Stimulated activated CD4-positive, alpha-beta T cell treated with anti-CD3 and anti-CD28 coated beads, Interleukin-15, amount 100 ng/mL, for 1 hour (primary cell): ENCODE measurements at places on chromosomes 6 and 20.

DNA sequence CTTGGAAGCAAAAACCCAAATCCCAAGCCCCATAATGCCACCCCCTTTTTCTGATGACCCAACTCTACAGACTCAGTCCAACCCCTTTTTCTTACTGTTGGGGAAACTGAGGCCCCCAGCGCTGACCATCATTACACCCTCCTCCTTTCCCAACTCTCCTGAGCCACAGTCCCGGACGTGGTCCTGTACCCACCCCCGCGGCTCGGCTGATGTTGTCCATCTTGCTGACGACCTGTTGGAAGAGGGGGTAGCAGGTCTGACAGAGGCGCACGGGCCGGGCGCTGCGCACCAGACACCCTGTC lies 533 bp downstream of the OSTM1 start:
- DNase-seq = no peak

DNA sequence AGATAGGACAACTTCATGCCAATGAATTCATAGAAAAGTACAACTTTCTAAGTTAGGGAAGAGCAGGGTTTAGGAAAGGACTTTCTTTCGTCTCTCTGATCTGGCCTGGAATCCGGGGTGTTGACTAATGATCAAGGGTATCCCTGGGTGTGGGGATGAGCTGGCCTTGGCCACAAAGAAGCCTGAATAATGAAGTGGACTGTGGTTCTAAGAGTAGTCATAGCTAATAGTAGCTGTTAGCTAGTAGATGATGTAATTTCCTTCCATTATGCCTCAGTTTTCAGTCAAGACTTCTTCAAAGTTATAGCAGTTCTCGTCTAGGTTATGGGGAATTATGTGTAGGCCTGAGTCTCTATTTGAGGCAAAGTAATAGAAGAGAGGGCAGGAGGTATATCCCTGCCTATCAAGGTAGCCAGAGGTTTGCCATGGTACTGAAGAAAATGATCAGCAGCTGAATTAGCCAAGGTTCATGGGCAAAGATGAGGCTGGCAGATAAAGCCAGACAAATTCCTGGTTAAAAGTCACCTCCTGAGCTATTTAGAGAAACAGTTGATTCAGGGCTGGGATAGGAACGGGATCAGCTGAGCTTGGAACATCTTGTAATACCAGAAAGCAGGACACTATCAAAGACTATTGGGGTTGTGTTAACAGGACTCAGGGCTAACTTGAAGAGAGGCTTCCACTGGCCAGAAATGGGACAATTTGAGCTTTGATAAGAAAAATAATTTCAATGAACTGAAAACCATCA lies 18.7 kb upstream of the TRPC4AP start:
- no peak for DNase-seq

DNA sequence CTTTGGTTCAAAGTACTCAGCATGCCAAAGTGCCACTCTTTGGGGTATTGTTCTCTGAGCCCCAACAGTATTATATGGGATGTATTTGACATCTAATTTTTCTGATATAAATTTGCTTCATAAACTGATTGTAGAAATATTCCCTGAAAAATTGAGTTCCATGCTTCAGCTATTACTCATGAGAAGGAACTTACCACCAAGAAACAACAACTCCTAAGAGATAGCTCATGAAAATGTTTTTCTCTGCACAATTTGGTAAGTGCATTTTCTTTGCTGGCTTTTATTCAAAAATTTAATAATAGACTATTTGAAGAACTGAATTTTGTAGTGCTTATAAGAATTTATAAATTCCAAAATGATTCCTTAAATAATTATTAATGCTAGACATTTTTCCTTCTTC lies 12.8 kb upstream of the TPD52L1 start:
- DNase-seq = no peak

- DNase-seq = no peak
These were observed 2.2 kb downstream of the C20orf204 start for GRCh38 chr20:64038224-64038564.

GRCh38 chr6:88804701-88805100 lies 158.7 kb downstream of the RNGTT start:
- no peak for DNase-seq

- DNase-seq = no peak
These were observed 154.7 kb downstream of the JARID2 start for GRCh38 chr6:15400572-15401004.

DNA sequence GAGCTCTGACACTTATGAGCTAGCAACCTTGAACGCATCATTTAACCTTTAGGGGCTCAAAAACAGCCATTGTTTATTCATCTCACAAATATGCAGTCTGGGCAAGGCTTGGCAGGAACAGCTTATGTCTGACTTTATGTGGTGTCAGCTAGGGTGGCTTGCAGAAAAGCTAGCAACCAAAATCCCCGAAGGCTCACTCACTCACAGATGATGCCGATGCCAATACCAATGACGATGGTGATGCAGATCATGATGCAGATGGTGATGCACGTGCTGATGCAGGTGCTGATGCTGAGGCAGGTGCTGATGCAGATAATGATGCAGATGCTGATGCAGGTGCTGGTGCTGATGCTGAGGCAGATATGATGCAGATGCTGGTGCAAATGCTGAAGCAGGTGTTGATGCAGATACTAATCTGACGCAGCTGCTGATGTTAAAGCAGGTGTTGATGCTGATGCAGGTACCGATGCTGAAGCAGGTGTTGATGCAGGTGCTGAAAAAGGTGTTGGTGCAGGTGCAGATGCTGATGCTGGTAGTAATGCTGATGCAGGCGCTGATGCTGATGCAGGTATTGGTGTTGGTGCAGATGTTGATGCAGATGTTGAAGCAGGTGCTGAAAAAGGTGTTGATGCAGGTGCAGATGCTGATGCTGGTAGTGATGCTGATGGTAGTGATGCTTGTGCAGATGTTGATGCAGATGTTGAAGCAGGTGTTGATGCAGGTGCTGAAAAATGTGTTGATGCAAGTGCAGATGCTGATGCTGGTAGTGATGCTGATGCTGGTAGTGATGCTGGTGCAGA lies 195.6 kb downstream of the NFATC2 start:
- no peak for DNase-seq

DNA sequence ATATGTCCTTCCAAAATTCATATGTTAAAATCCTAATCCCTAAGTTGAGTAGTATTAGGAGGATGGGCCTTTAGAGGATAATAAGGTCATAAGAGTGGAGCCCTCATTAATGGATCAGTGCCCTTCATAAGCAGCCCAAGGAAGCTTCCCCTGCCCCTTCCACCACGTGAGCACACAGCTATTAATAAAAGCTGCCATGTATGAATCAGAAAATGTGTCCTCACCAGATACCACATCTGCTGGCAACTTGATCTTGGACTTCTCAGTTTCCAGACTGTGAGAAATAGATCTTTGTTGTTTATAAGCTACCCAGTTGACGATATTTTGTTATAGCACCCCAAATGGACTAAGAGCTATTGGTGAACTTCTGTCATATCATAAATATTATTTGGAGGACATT lies 207.7 kb upstream of the HDDC2 start:
- DNase-seq = no peak

- DNase-seq = no peak
These were observed 32.1 kb downstream of the KIAA1755 start for GRCh38 chr20:38228436-38228835.

GRCh38 chr6:51292659-51293058 lies 474.0 kb downstream of the TFAP2B start:
- no peak for DNase-seq

- DNase-seq = no peak
These were observed 17.9 kb downstream of the CARMIL1 start for GRCh38 chr6:25297039-25297441.

DNA sequence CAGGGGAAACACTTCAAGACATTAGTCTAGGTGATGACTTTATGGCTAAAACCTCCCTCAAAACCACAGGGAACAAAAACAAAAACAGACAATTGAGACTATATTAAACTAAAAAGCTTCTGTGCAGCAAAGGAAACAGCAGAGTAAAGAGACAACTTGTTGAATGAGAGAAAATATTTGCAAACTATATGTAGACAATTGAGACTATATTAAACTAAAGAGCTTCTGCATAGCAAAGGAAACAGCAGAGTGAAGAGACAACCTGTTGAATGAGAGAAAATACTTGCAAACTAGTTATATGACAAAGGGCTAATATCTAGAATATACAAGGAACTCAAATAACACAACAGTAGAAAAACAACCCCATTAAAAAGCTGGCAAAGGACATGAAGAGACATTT lies 136.4 kb downstream of the IBTK start:
- no peak for DNase-seq

- DNase-seq = no peak
These were observed 643.2 kb upstream of the NOX3 start for GRCh38 chr6:156098839-156099238.

GRCh38 chr6:64084185-64084663 lies 448.6 kb downstream of the PHF3 start:
- no peak for DNase-seq

DNA sequence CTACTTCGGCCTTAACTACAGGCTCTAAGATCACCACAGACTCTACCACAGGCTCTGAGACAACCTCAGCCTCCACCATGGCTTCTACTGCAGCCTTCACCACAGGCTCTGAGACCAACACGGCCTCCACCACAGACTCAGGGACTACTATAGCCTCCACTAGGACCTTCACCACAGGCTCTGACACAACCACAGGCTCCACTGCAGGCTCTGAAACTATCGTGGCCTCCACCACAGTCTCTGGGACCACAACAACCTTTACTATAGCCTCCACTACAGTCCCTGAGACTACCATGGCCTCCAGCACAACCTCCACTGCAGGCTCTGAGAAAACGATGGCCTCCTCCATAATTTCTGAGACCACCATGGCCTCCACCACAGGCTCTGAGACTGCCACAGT lies 15.3 kb downstream of the MUC22 start:
- DNase-seq = no peak

- no peak for DNase-seq
These were observed 33.3 kb downstream of the PTPRK start for GRCh38 chr6:128487055-128487454.
